Germinal center (tissue), 1 donor: ENCODE measurements at places on chromosomes 11 and 22.

- DNase-seq, result no peak
Observed at GRCh38 chr11:130429120-130429681, 792 bp upstream of the ADAMTS8 start.

GRCh38 chr11:117925198-117925925 is 3.8 kb downstream of the TMPRSS13 start:
- no peak for DNase-seq

- DNase-seq, result no peak
Observed at GRCh38 chr11:112605093-112605666, 344.5 kb upstream of the PLET1 start.

GRCh38 chr22:19265779-19266178 is 25.7 kb downstream of the CLTCL1 start:
- no peak for DNase-seq

DNA sequence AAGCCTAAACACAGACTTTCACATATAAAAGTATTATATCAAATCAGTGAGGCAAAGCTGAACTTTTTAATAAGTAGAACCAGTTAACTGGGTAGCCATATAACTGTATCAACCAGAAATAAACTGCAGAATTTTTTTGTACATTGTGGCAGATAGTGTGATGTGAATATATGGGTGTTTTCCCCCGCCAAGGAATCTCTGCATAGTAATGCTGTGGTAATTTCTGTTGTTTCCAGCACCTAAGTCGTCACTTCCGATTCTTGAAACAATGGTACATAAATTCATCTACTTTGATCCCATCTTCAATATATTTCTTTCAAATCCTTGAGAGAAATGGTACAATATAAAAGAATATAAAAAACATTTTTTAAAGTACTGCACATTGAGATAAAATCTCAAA is 39.6 kb downstream of the NARS2 start:
- peak; percentile 12 for DNase-seq

DNA sequence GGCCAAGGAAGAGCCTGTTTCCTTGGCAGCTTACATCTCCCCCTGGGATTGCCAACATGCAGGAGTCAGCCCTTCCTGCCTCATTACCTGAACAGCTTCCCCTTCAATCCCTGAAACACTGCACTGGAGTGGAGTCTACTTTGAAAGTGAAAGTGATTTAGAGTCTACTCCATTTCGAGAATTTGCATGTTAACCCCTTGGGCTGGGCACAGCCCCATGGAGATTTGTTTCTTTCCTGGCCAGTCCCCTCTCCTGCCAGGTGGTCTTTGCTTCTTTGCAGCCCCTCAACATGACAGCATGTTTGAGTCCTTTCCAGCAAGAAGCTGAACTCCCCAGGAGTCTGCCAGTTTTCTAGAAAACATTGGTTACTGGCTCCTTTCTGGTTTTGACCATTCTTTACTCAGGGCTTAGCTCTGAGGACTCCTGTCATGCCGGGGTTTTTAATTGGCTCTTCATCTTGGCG is 59.9 kb downstream of the TRAF6 start:
- DNase-seq, result peak; percentile 33

DNA sequence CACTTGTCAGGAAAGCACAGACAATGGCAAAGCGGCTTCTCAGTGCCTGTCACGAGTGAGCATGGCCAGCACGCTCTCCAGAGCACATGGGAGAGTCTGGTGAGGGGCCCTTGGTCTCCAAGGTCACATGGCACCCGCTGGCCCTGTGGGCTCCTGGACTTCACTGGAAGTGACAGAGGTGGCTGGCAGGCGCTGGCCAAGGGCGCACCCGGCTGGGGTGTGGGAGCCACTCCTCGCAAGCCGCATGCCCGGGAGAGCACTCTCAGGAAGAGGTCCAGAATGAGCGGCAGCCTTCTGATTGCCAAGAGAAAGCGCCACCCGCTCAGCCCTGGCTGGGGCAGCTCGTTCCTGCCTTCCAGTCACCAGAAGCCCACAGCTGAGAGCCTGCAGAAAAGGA is 17.1 kb upstream of the MOB2 start:
- no peak for DNase-seq

DNA sequence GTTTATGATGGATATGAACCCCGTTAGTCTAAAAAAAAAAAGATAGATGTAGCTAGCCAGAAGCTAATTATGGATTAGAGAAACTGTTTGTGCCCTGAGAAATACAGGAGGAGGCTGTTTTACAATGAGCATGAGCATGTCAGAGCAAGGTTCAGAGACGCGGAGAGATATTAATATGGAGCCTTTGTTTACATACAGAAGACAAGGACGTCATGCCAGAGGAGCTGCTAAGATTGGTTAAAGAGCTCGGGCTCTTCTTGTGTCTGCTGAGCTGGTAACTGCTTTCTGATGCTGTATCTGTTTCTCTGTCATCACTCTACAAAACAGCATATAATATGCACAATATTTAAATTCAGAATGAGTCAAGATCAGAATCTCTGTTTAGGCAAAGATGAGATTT is 24.9 kb upstream of the CCDC89 start:
- no peak for DNase-seq

DNA sequence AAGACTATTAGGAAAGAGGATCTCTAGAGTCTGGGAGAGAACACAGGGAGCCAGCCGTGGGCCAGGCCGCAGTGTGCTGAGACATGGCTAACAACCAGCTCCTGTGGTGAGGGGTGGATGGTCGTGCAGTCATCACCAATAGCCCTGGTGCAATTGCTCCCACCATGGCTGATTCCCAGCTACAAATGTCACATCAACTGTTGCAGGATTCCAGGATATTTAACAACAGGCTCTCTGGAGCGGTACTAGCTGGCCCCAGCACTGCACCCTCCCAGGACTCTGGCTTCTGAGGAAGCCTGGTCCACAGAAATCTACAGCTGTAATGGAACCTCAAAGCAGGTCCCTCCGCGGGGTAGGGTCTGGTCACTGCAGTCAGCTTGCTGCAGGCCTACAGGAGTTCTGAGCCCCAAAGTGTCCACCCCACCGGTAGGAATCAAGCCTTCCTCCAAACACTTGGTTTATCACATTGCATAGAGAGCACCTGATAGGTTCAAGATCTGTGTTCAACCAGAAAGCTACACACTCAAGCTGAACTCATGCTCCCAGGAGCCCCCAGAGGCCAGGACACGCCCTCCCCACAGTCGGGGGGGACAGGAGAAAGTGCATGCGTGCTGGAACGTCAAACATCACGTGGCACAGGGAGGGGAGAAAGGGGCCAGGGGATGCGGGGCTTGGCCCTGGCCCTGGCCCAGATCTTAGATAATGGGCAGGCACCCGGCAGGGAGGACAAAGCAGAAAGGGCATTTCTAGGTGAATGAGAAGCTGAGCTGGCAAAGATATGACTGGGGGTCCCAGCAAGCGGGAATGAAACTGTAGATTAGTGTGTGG is 609.0 kb downstream of the TBC1D22A start:
- no peak for DNase-seq

GRCh38 chr11:70398834-70399680 is 728 bp downstream of the CTTN start:
- peak; percentile 80 for DNase-seq

GRCh38 chr11:44615041-44615755 is 49.7 kb downstream of the CD82 start:
- DNase-seq, result no peak

DNA sequence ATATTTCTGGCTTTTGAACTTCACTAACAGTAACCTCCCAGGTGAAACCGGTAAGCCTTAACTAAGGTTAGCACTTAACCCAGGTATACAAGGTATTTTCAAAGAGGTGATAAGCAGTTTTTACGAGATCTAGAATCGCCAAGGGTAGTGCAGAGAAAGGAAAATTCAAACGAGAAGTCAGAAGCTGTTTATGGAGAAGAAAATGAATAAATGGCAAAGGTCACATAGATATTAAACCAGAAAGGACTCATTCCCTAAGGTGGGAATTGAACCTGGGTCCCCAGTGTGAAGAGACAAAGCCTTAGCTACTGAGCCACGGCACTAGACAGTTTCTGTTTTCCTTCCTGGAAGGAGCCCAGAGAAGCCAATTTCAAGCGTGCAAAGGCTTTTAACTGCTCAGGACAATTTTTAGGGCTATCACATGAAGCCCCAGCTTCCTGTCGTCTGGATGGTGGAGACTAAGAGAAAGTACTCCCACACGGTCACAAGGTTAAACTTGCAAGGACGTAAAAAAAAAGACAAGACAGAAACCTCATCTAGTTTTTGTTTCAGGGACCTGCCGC is 5.7 kb upstream of the C1QTNF6 start:
- no peak for DNase-seq

DNA sequence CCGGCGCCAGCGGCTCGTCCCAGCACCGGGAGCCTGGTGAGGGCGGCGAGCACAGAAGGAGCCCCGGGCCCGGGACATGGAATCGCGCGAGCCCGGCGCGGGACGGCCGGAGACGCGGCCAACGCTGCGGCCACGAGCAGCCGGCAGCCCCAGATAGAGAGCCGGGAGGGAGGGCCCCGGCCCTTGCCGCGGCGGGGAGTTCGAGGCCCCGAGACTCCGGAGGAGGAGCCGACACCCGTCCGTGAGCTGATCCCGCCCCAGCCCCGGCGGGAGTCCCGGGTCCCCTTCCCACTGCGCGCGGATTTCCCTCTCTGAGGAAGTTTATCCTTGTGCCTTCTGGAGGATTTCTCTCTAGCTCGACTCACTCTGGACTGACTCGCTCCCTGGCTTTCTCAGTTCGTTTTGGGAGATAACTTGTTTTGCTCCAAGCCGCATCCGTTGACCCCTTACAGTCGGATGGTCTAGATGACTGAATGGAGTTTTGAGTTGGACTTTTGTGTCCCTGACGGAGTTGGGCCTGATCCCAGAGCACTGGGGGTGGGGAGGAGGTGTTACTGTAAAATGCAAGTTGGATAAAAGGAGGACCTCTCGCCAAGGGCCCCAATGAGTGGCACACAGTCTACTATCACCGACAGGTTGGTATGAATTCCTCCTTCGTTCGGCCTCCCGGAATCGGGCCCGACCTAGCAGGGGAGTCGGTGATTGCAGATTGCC is 585 bp downstream of the ARHGEF12 start:
- DNase-seq, result peak; percentile 10

- no peak for DNase-seq
Observed at GRCh38 chr11:38476808-38477575, 1879.0 kb upstream of the RAG2 start.

- DNase-seq, result peak; percentile 42
Observed at GRCh38 chr11:78420796-78421209, 3.2 kb upstream of the GAB2 start.

- DNase-seq, result no peak
Observed at GRCh38 chr11:2171591-2172003, at the start of gene TH. TSS of gene TH (minus strand) at chr11:2171815. CDS start at chr11:2171786, 29 bp downstream.

DNA sequence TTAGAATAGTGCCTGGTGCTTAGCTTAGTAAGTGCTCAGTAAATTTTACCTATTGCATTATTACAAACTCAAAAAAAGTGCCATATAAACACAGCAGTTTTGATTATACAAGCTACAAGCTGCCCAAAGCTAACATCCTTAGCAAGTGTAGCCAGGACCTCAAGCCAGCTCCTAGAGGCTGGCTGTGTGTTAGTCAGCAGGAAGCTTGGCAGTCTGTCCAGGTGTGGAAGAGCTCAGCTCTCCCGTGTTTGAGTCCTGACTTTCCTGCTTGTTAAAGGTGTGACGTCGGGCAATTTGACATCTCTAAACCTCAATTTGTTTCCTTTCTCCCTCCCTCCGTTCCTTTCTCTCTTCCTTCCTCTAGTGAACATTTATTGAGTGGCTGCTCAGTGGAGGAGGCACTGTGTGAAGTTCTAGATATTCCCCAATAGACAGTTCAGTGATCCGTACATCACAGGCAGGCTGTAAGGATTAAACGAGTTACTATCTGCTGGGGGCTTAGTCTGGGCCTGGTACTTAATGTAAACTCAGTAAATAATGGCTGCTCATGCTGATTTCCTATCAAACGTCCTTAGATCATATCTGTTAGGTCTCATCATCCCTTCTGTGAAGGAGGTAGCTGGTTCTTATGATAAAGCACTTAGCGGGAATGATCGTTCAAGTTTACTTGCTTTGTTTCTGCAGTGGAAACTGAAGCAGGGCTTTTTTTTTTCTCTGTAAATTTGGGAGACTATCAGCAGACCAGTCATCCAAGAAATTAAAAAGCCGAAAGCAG is 68.7 kb downstream of the PRR5L start:
- DNase-seq, result no peak

DNA sequence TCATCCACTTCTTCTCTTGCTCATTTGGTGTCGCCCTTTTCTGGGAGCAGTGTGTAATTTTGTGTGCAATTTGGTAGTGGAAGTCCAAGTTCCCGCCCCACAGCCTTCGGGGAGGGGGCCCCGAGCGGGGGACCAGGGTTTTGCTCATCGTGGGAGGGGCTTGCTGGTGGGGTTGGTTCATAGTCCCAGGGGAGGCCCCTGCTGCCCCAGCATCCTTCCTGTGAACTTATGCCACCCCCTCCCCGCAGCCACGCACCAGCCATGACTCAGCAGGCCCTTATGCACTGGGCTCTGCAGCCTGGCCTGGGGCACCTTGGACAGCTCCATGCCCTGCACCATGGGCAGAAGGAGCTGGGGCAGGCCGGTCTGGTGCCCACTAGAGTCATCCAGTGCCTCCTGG is 1183.6 kb downstream of the BRD1 start:
- DNase-seq, result no peak

DNA sequence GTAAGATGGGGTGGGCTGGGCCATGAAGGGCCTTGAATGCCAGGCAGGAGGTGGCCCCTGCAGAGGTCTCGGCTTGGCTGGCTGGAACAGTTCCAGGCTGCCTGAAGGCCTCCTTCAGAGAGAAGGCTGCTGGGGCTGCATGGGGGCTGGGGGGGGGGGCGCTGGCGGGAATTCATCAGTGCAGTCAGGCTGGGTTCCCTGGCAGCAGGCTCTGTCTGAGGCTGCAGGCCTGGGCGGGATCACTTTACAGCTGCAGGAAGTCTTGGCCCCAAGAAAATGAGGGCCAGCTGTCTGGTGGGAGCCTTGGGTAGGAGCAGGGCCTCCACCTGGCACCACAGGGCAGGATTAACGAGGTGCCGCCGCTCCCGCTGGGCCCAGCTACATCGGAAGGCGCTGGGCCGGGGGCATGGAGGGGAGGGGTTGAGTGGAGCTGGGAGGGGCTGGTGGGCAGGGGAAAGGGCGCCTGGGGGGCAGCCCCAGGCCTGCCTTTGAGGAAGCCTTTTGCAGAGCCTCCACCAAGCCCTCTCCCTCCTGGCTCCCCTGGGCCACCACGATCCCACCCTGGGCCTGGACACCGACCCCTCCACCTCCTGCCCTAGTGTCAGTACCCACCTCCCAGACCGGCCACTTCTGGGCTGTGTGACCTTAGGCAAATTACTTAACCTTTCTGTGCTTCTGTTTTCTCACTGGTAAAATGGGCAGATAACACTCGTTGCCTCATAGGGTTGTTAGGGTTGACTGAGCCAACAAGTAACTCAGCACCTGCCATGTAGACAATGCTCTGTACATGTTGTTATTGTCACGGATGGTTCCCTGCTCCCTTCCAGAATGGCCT is 31.0 kb upstream of the HMOX1 start:
- DNase-seq, result peak; percentile 63

- no peak for DNase-seq
Observed at GRCh38 chr11:87974797-87975196, 200.4 kb downstream of the RAB38 start.

- peak; percentile 40 for DNase-seq
Observed at GRCh38 chr11:82969811-82970210, 68.3 kb downstream of the DDIAS start.

- DNase-seq, result no peak
Observed at GRCh38 chr11:115459563-115459962, 44.7 kb downstream of the CADM1 start.

- DNase-seq, result peak; percentile 71
Observed at GRCh38 chr11:76807206-76807875, 24.2 kb downstream of the TSKU start.
